ENCODE measurements at places on chromosomes 16 and 17.

DNA sequence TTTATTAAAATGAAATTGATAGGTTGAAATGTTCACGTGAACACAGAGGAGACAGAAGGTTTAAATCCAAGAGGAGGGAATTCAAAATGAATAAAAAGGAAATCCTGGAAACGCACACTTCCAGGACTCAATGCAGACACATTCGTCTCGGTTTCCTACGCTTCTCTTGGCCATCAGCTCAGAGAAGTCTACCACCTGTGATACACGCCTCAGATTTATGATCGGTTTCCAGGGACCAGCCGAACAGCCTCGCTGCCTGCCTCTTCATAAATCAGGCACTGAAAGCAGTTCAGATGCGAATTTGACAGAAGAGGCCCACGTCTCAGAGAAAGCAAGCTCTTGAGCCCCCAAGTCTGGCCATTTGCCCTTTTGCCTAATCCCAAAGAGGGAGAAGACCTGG, 125.5 kb upstream of the IRX3 start:
- no peak for DNase-seq

DNA sequence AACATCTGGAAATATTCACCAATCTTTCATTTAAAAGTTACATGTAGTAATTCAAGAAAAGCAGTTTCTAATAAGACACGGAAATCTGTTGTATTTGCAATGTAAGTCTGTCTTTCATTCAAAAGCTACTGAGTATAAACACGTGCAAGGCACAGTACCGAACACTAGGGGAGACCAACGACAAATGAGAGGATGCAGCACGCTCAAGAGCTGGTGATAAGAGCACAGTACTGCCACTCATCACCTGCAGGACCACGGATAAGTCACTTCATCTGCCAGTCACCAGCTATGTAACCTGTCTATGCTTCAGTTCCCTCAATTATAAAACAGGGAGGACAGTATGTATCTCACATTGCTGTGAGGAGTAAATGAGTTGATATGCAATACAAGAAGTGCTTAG, 67.1 kb downstream of the CLEC18A start:
- DNase-seq: peak; percentile 9

DNA sequence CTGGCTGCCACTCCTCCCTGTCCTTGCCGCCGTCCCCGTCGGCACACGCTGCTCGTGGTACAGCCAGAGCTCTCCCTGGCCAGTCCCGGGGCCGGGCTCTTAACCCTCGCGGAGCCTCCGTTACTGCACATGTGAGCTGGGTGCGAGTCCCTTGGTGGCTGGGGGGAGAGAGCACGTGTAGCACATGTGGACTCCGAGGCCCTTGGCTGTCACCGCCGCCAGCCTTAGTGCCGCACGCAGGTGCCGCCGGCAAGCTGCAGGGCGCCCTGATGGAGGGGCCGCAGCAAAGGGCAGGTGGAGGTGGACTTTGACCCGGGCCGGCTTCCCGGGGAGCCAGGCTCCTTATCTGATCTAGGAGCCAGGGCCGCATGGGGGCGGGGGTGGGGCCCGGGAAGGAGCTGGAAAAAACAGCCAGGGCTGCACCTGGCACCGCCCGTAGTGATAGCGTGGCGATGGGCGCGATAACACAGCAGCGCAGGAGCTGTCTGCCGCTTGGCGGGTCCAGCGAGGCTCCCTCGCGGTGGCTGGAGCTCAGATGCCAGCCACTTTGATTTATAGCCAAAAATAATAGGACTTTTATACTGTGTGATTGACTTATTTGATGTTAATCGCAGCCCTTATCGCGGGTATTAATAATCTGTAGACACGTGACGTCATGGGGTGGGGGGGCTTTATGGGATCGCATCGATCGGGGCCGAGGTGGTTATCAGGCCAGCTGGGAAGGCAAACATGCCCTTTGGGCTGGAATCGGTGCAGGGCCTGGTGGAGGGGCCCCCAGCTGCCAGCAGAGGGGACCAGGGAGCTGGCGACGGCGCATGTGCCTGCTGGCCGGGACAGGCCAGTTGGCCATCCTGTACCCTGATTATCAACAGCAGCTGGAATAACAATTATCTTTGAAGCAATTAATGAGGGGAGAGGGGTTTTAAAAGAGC, 35.1 kb downstream of the ZFPM1 start:
- no peak for DNase-seq

DNA sequence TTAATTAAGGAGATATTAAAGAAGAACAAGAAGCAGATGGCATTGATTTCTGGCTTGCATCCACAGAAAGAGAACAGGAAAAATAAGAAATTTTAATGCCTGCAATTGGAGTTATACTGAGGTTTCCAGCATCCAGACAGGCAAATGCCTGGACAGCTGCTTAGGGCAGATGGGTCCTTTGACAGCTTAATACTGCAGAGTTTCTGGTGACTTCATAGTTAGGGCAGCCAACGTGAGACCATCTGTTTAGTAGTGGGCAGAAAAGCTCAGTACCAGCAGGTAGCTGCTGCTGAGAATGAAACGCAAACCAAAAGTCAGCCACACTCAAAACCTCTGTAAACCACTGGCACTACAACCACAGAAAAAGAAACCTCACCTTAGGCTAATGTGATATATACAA, 109.8 kb downstream of the CDK5R1 start:
- DNase-seq: no peak

DNA sequence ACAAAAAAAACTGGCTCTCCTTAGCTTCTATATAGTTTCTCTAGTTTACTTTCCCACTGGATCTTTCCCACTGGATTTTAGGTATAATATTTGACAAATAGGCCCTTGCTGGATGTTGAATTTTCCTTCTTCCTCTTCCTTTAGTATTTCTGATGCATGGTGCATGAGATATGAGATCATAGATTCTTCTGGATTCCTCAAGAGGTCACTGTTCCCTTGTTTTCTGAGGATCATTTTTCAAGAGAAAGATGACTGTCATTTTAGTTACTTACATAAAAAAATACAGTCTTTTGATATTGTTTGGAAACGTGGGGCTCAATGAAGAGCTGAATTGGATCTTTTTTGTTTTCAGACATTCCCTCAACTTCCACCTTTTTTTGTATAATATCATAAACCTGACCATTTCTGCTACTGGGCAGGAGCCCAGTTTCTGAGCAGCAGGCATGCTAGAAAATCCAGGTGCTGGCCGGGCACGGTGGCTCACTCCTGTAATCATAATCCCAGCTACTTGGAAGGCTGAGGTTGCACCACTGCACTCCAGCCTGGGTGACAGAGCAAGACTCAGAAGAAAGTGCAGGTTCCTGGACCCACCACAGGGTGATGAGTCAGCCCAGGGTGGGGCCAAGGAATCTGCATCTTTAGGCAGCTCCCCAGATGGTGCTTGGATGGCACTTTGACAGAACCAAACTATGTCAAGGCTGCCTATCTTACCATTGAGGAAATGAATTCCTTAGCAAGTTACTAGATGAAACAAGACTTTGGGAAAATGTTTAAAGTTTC, 70.3 kb downstream of the SDR42E1 start:
- DNase-seq: no peak

DNA sequence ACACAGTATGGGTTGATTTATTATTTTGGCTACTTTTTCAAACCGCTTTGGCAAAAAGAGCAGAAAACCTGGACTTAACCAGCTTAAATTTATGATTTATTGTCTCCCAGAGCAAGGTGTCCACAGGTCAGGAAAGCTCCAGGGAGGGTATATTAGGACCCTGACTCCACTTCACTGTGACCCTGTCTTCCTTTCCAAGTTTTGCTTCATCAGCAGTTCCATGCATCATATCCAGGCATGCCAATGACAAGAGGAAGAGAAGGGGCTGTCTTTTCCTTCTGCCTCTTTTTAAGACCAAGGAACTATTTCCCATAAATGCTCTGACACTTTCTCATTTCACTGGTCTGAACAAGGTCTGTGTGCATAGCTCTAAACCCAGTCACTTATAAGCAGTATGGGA, 316.8 kb downstream of the CA10 start:
- no peak for DNase-seq

DNA sequence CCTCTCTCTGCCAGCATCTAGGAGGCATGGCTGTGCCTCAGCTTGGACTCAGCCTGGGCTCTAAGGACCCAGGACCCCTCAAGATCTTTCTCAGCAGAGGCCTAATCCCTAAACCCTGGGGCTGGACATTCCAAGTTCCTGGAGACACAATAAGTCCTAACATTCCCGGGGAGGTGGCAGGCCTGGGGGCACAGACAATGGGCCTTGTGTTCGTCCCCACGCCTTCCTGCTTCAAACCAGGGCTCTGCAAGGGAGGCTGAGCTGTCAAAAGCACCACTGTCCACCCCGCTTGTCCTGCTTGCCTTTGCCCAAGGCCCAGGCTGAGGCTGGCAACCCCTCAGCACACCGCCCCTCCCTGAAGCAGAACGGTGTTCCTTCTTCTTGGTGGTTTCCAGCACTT, 13.7 kb downstream of the SDK2 start:
- DNase-seq: no peak

- DNase-seq: no peak
Measured at GRCh38 chr16:63702981-63703590, 1418.8 kb downstream of the CDH11 start.

DNA sequence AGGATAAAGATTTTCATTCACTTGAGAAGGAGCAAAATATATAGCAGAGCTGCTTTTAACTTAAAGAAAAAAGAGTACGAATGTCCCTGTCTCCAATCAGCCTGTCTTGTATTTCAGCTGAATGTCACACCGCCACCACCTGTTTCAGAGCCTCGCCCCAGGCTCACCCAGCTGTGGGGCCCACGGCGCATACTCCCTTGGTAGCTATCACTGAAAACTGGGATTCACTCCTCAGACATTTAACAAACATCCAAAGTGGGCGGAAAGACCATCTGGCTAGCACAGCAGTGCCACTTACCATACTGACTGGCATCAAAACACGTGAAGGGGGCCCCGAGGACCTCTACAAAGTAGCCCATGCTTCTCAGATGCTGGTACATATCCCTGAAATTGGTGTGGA, 25.4 kb upstream of the SLC38A8 start:
- DNase-seq: no peak

DNA sequence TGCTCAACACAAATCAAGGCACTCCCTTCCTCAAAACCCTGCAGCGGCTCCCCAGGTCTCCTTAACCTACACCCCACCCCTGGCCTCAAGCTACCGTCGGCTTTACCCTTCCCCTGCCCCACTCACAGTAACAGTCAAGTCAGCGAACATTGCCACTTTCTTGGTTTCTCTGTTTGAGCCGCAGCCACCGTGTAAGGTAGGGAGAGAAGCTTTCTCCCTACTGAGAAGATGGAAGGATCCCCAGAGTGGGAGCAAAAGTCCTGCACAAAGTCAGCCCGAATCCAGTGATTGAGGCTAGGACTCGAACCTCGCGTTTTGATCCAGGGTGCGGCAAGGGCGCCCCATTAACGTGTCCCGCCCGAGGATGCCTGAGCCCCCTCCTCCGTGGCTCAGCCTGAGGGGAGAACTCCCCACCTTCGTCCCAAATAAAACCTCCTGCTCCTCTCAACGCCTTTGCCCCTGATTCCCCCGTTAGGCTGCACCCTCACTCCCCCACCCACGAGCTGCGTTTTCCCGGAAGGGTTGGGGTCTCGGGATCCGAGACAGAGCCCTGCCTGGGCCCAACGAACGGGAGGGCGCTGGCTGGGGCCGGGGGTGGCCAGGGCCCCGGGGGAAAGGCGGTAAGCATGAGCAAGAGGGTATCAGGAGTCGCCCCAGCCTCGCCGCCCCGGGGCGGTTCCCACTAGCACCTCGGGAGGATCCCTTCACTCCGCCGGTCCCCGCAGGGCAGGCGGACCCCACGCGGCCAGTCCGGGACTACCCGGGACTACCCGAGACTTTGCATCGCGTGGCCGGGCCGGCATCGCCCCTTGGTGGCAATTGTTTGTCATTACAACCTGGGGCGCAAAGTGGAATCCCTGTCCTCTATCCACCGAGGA, 9.9 kb upstream of the NAGS start:
- DNase-seq: peak; percentile 58

DNA sequence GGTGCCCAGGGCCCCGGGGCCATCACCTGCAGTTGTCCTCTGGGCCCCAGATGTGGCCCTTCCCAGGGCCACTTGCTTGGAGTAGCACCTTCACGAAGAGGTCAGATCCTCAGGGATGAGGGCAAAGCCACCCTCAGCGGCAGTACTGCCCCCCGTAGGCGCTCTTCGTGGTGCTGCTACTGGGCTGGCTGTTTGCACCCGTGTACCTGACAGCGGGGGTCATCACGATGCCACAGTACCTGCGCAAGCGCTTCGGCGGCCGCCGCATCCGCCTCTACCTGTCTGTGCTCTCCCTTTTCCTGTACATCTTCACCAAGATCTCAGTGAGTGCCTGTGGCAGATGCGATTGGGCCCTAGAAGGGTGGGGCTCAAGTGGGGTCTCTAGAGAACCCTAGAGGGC, 2.6 kb downstream of the SLC5A2 start:
- no peak for DNase-seq

DNA sequence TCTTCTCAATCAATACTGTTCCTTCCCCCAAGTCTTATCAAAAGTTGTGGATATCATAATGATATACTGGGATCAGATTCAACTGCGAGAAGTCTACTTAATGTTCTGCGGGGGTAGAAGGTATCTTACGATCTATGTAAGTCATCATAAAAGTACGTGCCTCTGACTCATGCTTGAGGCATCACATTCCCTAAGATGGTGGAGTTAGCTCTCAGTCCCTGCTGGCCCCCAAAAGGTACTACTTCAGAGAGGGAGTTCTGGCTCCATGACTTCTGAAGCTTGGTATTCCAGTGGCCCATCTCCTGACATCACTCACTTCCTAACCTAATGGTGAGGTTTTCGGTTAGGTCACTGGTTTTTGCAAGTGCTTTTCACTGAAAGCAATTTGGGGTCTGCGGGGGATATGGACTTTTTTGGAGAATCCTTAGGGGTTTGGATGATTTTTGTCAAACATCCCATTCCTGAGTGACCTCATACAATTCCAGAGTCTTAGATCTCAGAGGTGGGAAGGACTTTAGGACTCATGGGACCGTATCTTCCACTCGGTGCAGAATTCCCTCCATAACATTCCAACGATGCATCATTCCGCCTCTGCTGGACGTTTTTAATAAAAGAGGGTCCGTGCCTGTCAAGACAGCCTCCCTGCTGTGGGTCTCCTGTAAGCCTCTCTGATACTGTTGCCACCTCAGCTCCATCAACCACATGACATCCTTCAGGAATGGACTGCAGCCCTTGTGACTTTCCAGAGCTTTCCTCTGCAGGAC, 74.3 kb downstream of the DYNLRB2 start:
- DNase-seq: no peak

GRCh38 chr17:79936641-79937381, 97.6 kb upstream of the CBX4 start:
- no peak for DNase-seq

DNA sequence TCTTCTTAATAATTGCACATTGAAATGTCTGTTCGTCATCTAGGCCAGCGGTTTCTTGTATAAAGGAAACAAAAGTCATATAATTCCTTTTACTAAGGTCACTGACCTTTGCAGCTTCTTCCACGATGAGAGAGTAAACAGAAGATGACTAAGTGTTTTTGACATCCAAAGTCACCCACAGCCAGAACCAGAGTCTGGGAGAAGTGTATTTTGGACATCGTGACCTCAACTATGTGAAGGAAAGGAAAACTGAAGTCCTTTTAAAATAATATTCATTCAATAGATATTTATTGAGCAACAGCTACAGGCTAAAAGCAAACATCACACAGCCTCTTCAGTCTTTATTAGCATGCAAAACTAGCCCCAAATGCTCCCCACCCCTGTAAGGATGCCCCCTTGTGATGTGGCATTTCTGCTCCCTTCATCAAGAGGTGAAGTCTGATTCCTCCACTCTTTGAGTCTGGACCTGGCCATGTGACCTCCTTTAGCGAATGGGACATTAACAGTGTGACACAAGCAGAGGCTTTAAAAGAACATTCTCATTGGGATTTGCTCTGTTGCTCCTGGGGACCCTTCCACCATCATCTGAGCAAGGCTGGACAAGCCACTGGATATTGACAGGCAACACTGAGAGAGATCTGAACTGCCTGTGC, 8.1 kb upstream of the PMP22 start:
- no peak for DNase-seq

GRCh38 chr17:38897176-38897575, 27.3 kb downstream of the LASP1 start:
- DNase-seq: no peak

Measured in activated CD4-positive, alpha-beta T cell treated with anti-CD3 and anti-CD28 coated beads, Interleukin-2, amount 50 U/mL, for 4 hours (primary cell).